Activated T-helper 1 cell treated with Interleukin-2 at 50 U/mL for 16 hours (primary cell): ENCODE measurements at places on chromosomes 6 and 20.
A peak's percentile ranks its signal among the peaks of the same experiment; 100 is the strongest.

DNA sequence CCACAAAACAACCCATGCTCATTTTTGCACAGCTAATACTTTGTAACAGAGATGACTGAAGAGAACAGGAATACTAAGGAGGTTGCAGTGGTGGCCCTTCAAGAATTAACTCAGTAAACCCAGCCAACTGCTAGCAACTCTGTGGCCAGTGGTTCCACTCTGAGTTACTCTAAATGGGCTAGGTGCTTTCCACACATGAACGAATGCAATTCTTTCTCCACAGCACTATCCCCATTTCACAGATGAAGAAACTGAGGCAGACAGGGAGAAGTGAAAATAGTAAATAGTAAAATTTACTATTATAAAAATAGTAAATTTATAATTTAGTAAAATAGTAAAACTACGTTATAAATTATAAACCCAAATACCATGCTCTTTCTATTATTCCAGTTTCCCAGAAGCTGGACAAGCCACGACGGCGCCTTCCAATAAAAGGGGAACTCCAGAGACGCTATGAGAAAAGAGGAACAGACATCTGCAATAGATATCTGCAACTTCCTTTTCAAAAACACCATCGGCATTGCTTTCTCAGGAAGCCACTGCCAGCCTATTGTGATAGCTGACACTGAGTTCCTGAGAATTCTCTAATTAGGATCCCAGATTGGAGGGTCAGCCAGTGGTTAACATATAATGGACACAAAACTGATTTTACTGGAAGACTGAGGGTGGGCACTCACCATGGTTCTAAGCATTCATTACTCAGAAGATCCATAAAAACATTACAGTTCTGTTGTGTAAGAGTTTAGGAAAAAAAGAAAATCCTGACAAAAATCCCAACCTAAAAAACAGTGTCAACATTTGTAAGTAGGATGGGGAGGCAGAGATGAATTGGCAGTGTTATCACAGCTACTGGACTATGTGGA is 16.2 kb downstream of the FKBP1A start:
- DNase-seq, result no peak

DNA sequence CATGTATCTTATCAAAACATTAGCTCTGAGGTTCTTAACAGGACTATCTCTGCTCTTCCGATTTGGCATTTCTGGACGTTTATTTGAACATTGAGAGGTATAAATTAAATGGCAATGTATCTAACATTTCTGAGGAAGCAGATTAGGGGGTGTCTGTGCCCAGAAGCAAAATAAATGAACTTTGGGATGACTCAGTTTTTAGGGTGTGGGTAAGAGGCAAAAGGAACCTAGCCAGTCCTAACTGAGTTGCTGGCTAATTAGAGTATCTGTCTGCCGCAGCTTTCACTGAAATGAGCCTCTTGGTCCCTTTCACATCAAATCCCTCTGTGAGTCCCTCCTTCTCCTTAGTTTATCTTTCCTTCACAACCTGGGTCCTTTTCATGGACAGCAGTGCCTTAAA is 1.1 kb downstream of the RNF144B start:
- no peak for DNase-seq

- DNase-seq, result no peak
These were observed 608.7 kb downstream of the EYS start for GRCh38 chr6:65098349-65098748.

- DNase-seq, result peak; percentile 32
These were observed 345.9 kb downstream of the TAF4 start for GRCh38 chr20:61719691-61720347.

GRCh38 chr6:18457065-18457737 is 70.1 kb downstream of the RNF144B start:
- no peak for DNase-seq

- DNase-seq, result no peak
These were observed 3.6 kb upstream of the PHF1 start for GRCh38 chr6:33407132-33407718.

DNA sequence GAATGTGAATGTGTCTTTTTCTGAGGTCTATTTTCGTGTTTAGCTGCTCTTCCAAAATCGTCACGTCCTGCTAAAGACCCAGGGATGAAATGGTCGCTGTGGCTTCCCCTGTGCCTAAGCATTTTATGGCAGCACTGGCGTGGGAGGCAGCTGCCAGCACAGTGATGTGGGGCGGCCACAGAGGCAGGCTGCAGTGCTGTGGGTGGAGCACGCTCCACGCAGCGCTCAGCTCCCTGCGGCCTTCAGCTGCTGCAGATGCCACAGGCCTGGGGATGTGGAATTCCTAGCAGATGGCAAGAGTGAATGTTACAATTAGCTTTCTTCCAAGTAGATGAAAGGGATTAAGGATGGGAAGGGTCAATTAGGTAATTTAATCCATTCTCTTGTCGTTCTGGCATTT is 242.6 kb downstream of the SMOC2 start:
- no peak for DNase-seq

DNA sequence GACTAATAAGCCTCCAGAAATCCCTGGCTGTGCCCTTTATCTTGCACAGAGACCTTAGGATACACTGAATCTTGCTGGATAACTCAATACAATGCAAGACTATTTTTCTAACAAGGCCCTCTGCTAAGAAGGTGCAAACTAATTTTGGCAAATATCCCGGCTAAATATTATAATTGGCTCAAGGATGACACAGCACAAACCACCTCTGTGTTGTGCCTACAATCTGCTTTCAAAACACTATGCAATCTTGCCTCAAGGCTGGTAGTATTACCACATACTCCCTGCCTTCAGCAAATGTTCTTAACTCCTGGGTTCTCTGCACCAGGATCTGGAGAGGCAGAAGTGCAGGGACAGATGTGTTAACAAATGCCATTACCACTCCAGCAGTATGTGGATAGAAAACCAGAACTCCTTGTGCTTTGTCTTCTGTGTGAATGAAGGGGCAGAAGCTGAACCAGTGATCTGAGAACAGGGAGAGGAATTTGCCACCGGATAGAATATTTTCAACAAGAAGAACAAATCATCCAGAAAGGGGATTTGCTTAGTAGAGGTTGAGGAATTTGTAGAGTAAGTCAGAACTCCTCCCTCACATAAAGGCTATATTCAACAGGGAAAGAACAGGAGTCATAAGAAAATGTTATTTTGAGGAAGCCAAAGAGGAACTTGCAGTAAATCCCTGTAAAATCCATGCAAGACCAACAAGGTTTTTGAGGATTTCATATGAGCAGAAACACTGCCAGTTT is 74.1 kb upstream of the SLC4A11 start:
- no peak for DNase-seq

- peak; percentile 45 for DNase-seq
These were observed 7.6 kb upstream of the TAAR9 start for GRCh38 chr6:132530293-132530974.

DNA sequence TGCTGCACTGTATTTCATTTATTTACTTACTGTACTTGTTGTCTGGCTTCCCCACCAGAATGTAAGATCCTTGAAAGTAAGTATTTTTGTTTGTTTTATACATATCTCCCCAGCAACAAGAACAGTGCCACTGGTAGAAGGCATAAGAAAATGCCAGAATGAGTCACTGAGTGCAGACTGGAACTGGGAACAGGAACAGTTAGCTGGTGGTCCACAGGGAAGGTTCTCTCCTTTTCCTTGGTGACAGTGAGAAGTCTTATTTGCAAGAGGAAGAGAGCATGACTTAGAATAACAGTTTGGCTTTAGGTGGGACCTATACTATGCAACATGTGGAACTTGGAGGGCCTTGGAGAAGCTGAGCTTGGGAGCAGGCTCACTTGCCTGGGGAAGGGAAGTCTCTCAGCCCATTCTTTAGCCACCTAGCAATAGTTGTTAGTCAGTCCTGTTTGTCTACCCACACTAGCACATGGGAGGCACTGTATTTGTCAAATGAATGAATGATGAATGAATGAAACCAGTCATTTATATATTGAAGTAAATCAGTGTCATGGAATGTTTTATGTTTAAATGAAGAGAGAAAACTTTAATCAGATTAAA is 203.5 kb downstream of the KCNQ5 start:
- DNase-seq, result no peak

GRCh38 chr6:74269600-74269858 is 573.5 kb downstream of the CD109 start:
- no peak for DNase-seq

DNA sequence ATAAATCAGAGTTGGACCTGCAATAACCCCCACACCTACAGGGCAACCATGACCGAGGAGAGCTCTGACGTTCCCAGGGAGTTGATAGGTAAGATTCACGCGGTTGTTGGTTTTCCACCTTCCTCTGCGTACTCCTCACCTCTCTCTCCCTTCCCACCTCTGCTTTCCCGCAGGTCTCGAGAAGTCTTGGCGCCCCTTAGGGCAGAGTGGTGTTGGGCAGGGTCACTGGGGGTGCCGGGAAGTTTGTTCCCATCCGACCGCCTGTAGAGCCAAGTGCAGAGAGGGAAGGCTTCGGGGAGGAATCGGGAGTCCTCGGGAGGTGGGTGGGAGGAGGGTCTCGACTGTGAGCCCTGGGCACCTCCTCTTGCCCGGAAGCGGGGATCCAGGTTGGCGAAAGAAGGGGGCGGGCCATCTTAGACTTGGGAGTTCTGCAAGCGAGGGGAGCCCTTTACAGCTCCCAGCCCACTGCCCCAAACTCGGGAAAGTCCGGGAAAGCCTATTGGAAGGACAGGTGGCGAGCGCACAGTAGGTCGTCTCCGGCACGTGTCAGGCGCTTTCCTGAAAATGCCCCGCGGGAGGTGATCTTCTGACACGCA is 672 bp downstream of the CARMIL1 start:
- no peak for DNase-seq

GRCh38 chr6:89436226-89436625 is 3.3 kb downstream of the ANKRD6 start:
- DNase-seq, result no peak

DNA sequence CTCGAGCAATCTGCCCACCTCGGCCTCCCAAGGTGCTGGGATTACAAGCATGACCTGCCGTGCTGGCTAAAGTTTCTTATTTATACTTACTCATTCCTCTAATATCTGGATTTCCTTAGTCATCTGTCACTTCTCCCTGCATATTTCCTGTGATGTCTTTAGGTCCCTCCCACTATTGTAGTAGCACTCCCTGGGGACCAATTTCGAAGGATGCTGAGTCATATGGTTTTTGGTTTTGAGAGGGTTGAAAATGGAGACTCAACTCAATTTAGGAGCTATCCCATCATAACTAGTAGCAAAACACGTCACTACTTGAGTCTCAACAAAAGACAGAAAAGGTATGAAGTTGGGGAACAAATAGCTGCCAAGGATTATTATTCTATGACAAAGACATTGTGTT is 20.2 kb downstream of the MCUR1 start:
- DNase-seq, result no peak

GRCh38 chr6:14448246-14448645 is 330.7 kb downstream of the CD83 start:
- DNase-seq, result no peak

- DNase-seq, result no peak
These were observed 31.8 kb upstream of the ZBP1 start for GRCh38 chr20:57651881-57652605.

DNA sequence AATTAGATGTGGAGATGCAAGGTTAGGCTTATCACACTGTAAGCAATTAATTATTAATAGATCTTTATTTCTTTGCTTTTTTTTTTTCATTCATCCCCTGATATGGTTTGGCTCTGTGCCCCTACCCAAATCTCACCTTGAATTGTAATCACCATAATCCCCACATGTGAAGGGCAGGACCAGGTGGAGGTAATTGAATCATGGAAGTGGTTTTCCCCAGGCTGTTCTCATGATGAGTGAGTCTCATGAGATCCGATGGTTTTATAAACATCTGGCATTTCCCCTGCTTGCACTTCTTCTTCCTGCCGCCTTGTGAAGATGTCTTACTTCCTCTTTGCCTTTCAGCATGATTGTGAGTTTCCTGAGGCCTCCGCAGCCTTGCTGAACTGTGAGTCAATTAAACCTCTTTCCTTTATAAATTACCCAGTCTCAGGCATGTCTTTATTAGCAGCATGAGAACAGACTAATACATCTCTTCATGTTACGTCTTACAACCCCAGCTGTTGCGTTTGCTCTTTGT is 333.8 kb downstream of the CDH26 start:
- DNase-seq, result no peak

- DNase-seq, result no peak
These were observed 65.8 kb upstream of the SNRPB2 start for GRCh38 chr20:16664020-16664419.

DNA sequence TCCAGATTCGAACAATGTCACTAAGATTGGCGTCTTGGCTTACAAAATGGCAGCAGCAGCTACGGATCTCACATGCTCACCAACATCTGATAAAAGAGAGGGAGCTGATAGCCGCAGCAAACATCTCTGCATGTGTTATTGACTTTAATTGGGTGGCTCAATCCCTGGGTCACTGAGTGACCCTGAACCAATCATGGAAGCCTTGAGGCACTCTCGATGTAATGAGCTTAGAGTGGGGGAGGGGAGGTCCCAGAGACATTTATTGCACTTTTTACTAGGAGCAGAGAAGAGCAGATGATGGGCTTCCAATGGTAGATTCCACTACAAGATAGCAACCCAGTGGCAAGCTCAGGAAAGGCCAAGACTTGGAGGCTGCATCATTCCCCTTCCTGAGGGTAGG is 238.7 kb downstream of the BMP7 start:
- no peak for DNase-seq

DNA sequence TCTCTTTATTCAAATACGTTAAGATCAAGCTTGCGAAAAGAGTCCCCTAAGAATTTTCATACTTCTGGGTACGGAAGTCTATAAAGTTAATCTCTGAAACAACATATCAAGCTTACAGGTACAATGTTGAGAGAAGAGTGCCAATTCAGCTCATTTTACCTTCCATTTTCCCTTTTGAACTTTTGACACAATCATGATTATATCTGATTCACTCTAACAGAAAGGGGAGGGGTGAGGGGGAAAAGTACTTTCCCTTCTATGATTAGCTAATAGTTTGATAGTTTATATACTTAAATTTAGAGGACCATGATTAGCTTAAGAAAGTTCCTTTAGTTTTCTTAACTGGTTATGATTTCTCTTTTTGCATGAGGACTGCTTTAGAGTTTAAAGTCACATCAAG is 33.5 kb downstream of the SNX3 start:
- DNase-seq, result no peak

GRCh38 chr20:62408055-62408454 is 970 bp upstream of the CABLES2 start:
- DNase-seq, result no peak

DNA sequence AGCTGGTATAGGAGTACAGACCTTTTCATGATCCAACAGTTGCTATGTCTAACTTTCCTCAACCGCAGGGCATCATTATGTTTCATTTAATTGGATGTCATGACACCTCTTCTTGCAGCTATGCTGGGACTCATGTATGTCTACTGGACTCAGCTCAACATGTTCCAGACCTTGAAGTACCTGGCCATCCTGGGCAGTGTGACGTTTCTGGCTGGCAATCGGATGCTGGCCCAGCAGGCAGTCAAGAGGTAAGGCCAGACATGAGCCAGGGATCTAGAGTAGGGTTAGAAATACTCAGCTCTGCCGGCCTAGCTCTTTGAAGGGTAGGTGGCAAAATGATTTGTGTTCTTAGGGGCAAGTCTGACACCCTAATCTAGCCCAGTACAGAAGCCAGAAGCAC is 25.2 kb downstream of the GHRH start:
- no peak for DNase-seq

- no peak for DNase-seq
These were observed 162.5 kb downstream of the CDH4 start for GRCh38 chr20:61414455-61414991.

GRCh38 chr20:24648481-24648880 is 179.1 kb downstream of the SYNDIG1 start:
- DNase-seq, result no peak

GRCh38 chr6:124962639-124963415 is 590 bp downstream of the RNF217 start:
- DNase-seq, result no peak

GRCh38 chr6:15553736-15554294 is 109.0 kb downstream of the DTNBP1 start:
- no peak for DNase-seq

- DNase-seq, result no peak
These were observed 3.0 kb downstream of the VARS2 start for GRCh38 chr6:30917041-30917440.
